ENCODE measurements at places on chromosomes 4 and X. TPM values are rescaled to one million over a fixed set of nuclear protein-coding genes. Genes with fewer than 3 reads are reported as not detected.

The SLC6A14 gene
- total RNA-seq, result not detected

DNA sequence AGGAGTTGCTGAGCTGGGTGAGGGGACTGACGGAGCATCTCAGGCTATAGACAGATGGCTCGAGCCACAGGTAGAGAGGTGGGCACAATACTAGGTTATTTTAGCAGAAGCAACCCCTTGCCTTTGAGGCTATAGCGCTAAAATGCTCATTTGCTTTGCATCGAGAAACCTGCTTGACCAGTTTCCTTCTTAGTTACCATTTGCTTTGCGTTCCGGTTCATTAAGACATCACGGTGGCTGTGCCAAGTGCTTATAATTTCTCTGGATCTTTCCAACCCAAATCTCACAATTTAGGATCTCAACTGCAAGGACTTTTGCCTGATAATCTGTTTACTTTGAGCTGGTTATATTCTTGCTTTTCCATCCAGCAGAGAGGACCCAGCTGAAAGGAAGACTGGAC, 40.8 kb downstream of the DLG3 start:
- DNase-seq, result no peak

DNA sequence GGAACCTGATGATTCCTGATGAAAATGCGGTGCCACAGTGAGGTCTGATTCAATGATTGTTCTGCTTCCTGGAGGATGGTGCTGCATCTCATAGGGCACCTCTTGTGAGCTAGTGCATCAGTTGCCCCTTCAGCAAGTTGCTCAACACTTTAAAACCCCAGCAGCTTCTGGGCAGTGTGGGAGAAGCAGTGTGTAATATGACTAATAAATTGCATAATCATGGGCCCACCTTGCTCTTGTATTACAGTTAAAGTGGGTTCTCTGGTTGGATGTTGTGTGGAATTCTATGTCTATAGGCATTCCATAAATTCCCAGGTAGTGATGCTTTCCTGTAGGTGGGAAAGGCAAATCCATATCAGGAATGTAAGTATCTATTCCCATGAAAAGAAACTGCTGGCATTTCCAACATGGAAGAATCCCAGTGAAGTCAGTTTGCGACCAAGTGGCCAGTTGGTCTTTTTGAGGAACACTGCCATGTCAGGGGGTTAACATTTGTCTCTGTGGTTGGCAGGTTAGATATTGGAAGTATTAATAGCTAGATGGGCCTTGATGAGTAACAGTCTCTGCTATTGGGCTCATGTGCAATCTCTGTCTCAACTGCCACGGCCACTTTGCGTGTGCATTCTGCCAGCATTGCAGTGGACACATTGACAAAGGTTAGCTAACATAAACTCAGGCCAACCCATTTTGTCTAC, 121.1 kb upstream of the OTUD4 start:
- no peak for DNase-seq

The FGFR3 gene
- total RNA-seq, result 75.7 TPM

DNA sequence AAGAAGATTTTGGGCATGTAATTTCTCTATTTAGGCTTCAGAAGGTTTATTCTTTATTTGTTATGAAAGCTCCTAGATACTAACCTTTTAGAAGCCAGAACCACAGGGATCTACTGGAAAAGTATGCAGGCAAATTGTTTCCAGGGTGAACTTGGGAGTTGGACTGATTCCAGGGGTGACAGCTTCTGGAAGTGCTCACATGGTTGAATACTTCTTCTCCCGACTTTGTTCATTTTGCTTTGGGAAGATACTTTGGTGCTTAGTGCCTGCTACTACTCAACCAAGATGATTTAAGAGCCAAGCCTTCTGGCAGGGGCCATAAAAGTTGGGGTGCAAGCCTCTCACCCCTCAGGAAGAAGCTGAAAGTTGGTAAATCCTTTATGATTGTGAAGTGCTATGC, 445.6 kb downstream of the ACTRT1 start:
- no peak for DNase-seq

All from H9 (cell line).